ENCODE measurements at places on chromosomes 16 and 17. TPM values are rescaled to one million over a fixed set of nuclear protein-coding genes. Genes with fewer than 3 reads are reported as not detected.

SNAI3 gene
- polyA plus RNA-seq, result 0.79 TPM

SOST gene
- polyA plus RNA-seq, result 79.6 TPM

CRYM gene
- polyA plus RNA-seq, result 11.0 TPM

CCL3 gene
- polyA plus RNA-seq, result 6.6 TPM

DNASE1L2 gene
- 1.8 TPM for polyA plus RNA-seq

CA5A gene
- polyA plus RNA-seq, result 0.27 TPM

ALOX12B gene
- polyA plus RNA-seq, result 0.72 TPM

KRT20 gene
- not detected for polyA plus RNA-seq

CMTM1 gene
- 7.6 TPM for polyA plus RNA-seq

MPO gene
- 6.6 TPM for polyA plus RNA-seq

PLK1 gene
- polyA plus RNA-seq, result 22.2 TPM

MT3 gene
- 1.3 TPM for polyA plus RNA-seq

GPR139 gene
- polyA plus RNA-seq, result not detected

XYLT1 gene
- polyA plus RNA-seq, result 8.3 TPM

RNFT1 gene
- 23.6 TPM for polyA plus RNA-seq

CCDC78 gene
- 1.1 TPM for polyA plus RNA-seq

ABCC1 gene
- 23.0 TPM for polyA plus RNA-seq

PRR11 gene
- 19.5 TPM for polyA plus RNA-seq

TEKT1 gene
- polyA plus RNA-seq, result 0.42 TPM

CD300LB gene
- polyA plus RNA-seq, result 0.07 TPM

MGRN1 gene
- 63.2 TPM for polyA plus RNA-seq
